ENCODE measurements at places on chromosomes 13 and 19.

- DNase-seq, result no peak
These were observed 69.5 kb upstream of the ANKRD10 start for GRCh38 chr13:110984381-110984780.

DNA sequence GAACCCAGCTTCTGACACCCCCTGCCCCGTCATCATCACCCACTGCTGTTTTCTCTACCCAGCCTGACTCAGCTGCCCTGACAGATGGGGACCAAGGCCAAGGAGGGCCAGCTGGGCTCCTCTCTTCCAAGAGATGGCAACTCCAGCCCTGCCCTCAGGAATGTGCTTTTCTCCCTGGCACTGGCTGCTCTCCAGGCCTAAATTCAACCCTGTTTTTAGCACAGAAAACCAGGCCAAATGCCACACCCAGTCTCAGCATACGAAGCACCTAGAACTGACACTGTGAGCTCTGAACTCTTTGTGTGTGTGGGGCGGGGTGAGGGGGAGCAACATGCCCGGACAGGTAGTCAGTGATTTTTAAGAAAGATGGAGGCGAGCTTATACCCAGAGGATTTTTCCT lies 23.4 kb upstream of the IGFL1 start:
- DNase-seq, result no peak

DNA sequence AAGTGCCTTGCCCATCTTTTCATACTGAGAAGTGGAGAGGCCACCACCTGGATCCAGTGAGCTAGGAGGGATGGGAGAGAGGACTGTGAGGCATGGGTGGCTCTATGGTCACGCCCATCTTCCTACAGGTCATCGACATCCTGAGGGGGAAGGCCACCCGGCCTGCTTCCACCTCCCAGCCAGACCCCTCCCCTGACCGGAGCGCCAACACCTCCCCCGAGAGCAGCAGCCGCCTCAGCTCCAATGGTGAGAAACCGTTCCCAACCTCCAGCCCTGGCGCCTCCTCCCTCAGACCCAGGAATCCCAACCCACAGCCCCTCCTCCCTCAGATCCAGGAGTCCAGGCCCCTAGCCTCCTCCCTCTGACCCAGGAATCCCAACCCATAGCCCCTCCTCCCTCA lies 10.1 kb downstream of the BCL3 start:
- DNase-seq, result no peak

- no peak for DNase-seq
These were observed 56.1 kb upstream of the ZNF835 start for GRCh38 chr19:56727677-56728076.

DNA sequence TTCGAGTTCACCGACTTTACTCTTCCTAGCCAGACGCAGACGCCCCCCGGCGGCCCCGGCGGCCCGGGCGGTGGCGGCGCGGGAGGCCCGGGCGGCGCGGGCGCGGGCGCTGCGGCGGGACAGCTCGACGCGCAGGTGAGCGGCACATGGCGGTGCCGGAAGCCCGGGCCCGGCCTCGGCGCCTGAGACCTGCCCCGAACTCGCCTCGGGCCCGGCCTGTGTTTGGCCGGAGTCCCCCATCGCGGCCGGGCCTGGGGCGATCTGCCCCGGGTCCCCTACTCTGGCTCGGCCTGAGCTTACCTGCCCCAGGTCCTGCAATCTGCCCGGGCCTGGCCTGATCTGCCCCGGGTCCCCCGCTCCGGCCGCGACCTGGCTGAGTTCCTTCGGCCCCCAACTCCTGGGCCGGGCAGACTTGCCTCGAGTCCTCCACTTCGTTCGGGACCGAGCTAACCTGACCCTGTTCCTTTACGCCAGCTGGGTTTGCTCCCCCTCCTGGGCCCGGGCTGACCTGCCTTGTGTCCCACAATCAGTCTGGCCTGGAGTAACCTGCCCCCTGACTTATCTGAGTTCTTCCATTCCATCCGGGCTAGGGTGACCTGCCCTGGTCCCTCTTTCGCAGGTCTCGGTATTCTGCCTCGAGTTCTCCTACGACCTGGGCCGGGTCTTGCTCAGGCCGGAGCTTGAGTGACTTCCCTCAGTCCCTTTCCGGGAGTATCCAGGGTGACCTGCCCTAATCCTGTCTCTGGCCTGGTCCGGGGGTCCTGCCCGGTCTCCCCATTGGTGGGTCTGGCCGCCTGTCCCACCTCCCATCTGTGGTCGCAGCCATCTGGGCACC lies 764 bp downstream of the UPF1 start:
- DNase-seq, result no peak

- DNase-seq, result no peak
These were observed 307.0 kb downstream of the UQCRFS1 start for GRCh38 chr19:28905996-28906395.

DNA sequence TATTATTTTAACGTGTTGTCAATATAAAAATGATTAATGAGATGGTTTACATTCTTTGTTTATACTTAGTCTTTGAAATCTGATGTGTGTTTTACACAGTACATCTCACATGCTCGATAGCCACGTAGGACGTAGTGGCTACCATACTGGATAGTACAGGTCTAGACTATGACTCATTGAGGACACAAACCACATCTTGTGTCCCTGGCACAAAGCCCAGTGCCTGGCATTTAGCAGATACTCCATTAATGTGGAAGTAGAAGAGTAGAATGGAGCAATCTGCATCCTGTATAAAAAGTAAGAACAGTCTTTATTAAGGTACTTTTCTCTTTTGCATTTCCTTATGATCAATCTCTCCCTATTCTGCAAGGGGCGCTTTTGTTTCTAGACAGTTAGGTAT lies 49.0 kb upstream of the FRY start:
- no peak for DNase-seq

GRCh38 chr19:49817964-49818648 lies at the start of gene MED25:
TSS of gene MED25 (plus strand) at chr19:49818289. CDS start at chr19:49818342, 53 bp downstream.
- DNase-seq, result peak; percentile 64

DNA sequence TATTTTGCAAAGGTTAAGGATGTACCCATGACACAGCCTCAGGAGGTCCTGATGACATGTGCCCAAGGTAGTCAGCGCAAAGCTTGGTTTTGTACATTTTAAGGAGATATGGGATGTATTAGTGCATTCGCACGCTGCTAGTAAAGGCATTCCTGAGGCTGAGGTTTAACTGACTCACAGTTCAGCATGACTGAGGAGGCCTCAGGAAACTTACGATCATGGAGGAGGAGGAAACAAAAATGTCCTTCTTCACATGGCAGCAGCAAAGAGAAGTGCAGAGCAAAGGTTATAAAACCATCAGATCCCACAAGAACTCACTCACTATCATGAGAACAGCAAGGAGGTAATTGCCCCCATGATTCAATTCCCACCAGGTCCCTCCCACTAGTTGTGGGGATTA lies 1017.4 kb downstream of the EFNB2 start:
- no peak for DNase-seq

GRCh38 chr13:51525567-51526167 lies 58.6 kb upstream of the WDFY2 start:
- no peak for DNase-seq

DNA sequence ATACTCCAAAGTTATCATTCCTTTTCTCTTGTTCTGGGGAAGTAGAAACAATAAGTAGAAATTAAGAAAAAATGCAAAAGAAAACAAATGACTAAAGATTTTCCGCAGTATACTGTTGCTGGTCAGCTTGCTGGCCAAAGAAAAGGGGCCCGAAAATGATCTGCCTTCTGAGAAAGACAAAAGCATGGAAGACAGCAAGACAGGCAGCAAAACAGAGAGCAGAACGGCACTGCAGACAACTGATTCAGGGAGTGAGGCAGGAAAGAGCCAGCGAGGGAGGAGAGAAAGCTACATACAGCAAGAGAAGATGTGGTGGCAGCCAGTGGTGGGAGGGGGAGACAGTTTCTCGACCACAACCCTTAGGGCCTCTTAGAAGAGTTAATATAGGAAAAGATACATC lies 5.3 kb upstream of the DOCK9 start:
- DNase-seq, result no peak

DNA sequence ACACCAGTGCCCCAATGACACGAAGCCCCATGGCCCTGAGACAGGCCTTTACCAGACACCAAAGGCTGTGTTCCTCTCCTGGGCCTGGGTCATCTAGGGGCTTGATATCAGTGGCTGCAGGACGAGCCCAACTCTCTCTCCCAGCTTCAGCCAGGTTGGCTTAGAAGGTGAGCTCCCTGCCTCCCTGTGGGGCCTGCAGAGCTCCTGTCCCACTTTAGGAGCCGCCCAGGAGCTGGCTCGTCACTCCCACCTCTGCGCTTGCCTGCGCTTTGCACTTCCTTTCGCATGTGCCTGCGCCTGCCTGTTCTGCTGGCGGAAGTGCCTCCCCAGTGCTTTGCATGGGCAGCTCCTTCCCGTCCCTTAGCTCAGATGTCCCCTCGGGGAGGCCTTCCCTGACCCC lies 4.9 kb downstream of the CALM3 start:
- DNase-seq, result no peak

GRCh38 chr13:19959141-19959830 lies 759 bp downstream of the ZMYM2 start:
- peak; percentile 13 for DNase-seq

- no peak for DNase-seq
These were observed 191.4 kb downstream of the POSTN start for GRCh38 chr13:37407156-37407555.

- no peak for DNase-seq
These were observed 13.7 kb upstream of the NCCRP1 start for GRCh38 chr19:39183104-39183503.

GRCh38 chr19:14416817-14417231 lies 2.3 kb downstream of the DDX39A start:
- no peak for DNase-seq

DNA sequence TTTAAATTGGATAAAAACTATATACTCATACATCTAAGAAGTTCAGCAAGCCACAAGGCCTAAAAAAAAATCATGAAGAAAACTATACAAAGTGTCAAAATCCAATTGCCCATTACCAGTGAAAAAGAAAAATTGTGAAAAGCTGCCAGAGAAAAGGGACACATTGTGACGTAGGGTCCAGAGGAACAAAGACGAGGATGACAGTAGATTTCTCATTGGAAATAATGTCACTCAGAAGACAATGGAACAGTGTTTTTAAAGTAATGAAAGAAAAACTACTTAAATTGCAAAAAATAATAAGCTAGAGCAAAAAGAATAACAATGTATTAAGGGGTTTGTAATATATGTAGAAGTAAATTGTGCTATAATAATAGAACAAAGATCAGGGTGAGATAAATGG lies 195.2 kb downstream of the EFNB2 start:
- no peak for DNase-seq

DNA sequence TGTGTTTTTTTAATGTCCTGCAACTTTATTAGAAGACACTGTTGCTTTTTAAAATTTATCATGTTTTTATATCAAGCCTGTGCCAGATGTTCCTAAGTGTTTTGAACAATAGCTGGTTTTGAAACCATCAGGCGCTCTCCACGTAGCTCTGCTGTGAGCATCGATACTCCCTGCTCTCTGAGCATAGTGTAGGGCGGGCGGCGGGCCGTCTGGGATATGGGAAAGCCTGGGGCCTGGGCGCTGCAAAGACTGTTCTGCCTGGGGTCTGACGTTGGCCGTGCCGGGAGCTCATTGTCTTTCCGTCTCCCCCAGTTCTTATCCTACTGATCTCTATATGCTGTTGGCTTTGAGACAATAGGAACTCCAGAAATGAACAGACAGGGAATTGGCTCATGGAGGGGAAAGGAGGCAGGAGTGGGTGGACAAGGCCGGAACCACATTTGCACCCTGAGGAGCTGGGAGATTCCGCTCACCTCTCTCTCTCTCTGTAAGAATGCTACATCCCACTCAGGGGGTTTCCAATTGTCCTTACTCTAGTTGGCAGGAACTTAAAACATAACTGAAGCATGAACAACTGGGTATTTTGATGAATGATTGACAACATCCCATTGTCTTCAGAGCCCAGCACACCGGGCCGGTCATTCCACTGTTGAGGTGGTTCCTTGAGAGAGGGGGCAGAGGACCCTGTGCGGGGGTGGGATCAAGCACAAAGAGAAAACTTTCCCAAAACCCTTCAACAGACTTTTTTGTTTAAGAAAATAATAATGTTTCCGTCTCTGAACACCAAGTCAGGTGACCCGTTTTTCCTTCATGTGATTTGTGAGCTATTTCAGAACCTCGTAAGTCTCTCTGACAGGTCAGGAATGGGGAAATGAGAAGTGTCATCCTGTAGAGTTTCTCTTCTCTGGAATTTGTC lies 64.7 kb downstream of the COL4A2 start:
- no peak for DNase-seq

GRCh38 chr19:50933640-50934039 lies 19.2 kb downstream of the KLK5 start:
- no peak for DNase-seq

DNA sequence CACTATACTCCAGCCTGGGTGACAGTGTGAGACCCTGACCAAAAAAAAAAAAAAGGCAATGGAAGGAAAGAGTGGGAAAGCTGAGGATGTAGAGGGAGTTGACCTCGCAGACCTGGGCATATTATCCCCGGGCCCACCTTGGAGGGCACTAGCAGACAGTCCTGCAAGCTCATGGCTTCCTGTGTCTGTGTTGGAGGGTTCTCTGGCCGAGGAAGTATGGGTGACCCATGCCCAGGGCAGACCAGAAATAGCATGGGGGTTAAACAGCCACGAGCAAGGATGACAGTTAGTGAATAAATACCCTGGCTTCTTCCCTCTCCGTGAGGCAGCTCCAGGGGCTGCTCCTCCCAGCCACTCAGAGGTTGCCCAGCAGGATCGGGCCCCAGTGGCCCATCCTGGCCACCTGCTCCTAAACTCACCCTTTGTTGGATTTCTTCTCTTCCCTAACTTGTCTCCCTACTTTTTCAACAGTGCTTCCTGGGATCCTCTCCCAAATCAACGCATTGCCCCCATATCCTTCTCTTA lies 485.8 kb downstream of the ZNF536 start:
- no peak for DNase-seq

DNA sequence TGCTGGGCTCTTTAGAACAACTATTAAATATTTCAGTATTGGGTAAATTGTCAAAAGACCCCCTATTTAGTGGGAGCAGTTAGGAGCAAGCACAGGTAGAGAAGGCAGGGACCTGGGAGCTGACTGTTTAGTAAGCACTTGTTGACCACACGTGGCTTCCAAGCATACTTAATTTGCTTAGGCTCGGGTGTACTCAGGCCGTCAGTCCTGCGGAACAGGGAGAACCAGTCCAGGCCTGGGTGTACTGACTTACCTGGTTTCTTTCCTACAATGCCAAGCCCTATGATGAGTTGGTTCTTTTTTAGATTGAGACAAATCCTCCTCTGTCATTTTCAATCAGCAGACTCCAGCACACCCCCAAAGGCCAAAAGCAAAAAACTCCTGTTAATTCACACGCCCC lies 90.0 kb downstream of the WDFY2 start:
- DNase-seq, result no peak

- no peak for DNase-seq
These were observed 21.1 kb upstream of the ZNF766 start for GRCh38 chr19:52248241-52248640.

DNA sequence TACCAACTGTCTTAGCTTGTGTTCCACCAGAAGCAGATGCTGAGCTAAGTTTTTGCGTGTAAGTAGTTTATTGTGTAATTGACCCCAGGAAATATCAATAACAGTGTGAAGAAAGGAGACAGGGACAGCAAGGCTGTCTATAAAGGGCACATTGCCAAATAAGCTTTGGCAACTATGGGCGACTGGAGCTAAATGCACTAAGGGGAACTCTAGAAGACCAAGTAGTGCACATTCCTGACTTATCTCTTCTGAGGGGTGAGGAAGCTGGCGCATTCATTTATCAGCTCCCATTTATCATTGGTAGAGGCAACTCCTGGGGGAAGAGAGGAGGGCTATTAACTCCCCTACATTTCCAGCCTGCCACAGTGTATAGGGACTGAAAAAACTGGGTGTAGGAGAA lies 135.0 kb downstream of the DLEU7 start:
- DNase-seq, result no peak

- DNase-seq, result no peak
These were observed 6.2 kb downstream of the ACOD1 start for GRCh38 chr13:76954538-76954937.

- DNase-seq, result no peak
These were observed 19.8 kb upstream of the ACP7 start for GRCh38 chr19:39064405-39064804.
